ENCODE measurements at places on chromosomes 7 and 10.

- no peak for DNase-seq
Observed at GRCh38 chr10:5343979-5344378, 20.8 kb upstream of the UCN3 start.

GRCh38 chr10:68231817-68232251 is at the start of gene ATOH7:
ATOH7 (minus strand) TSS chr10:68232113; CDS start chr10:68231677, 436 bp downstream.
- DNase-seq = no peak

DNA sequence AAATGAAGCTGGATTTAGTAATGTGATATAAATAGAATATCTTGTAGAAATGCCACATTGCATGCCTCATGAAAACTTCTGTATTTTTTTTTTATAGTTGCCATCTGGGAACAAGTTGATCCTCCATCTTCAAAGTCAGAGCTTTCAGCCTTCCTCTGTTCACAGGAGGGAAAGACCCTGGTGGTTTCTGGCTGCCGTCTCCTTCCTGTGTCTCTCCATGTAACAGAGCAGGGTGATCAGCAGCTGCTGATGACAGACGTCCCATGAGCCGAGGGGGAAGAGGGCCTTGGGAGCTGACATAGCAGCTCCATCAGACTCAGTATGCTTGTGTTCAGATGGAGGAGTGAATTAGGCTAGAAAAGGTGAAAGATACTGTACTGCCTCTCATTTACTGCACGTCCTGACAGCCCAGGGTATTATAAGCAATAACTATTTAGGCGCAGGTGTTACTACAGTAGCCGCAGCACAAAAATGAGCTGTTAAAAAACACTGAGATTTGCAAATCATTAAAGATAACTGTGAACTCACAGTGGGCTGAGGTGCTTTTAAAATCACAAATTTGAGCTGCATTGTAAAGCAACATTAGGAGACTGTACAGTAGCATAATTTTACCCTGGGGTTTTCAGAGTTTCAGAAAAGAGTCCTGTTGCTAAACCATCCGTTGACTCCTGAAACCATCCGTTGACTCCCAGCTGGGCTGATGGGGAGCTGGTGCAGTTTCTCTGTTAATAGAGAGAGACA is 103.3 kb downstream of the CFAP58 start:
- DNase-seq = no peak

DNA sequence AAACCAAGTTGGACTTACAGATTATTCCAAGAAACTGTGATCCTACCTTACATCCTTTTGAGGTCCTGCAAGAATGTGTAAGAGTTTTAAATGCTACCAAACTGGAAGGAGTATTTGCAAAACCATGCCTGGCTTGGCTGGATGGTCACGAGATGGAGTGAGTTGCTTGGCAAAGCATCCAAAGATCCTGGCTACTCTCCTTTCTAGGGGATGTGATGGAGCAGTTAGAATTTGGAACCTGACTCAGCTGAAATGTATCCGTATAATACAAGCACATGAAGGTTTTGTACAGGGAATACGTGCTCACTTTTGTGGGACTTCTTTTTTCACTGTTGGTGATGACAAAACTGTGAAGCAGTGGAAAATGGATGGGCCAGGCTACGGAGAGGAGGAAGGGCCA is 13.3 kb upstream of the SYPL1 start:
- no peak for DNase-seq

- no peak for DNase-seq
Observed at GRCh38 chr7:74282748-74283459, 6.3 kb upstream of the CLIP2 start.

DNA sequence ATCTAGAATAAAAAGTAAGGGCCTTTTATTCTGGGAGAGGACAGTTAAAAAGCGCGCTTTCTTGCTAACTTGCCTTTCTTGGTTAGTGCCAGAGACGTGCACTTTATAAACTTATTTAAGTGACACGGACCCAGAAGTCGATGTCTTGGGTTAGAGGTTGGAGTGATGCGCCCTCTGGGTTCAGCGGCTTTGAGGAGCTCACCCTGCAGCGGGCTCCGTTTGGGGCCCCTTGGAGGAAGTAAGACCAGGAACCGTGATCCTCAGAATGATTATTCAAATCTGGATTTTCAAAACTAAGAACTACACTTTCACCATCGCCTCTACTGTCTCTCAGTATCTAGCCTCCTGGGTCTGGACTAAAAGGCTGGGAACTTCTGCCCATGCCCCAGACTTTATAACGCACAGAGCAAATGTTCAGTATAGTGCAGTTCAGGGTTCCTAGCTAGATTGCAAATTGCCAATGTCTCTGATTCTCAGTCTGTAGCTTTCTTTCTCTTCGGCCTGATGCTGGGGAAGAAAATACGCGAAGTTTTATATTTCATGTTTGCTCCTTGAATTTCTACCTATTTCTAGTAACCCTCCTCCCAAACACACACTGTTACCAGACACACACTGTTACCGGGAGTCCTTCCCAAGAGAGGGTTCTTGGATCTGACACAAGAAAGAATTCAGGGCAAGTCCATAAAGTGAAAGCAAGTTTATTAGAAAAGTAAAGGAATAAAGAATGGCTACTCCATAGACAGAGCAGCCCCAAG is 18.6 kb upstream of the SMO start:
- no peak for DNase-seq

- no peak for DNase-seq
Observed at GRCh38 chr10:70169011-70169410, 1.3 kb downstream of the SAR1A start.

DNA sequence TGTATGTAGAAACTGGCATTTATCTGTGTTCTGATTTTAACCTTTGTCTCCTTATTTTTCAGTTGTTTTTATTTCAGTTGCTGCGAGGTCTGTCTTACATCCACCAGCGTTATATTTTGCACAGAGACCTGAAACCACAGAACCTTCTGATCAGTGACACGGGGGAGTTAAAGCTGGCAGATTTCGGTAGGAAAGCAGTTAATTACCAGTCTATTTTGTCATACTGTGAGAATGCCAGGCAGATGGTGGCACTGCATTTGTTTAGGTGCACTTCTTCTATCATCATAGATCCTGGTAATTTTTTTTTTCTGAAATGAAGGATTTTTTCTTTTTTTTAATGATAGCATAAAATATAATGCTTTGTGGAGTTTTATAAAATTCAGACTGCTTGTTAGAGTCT is 321.4 kb downstream of the CDK14 start:
- no peak for DNase-seq

GRCh38 chr10:93070378-93071176 is 3.1 kb upstream of the CYP26A1 start:
- no peak for DNase-seq

- no peak for DNase-seq
Observed at GRCh38 chr7:85070967-85071628, 115.8 kb downstream of the SEMA3D start.

GRCh38 chr10:29443745-29444523 is 155.1 kb downstream of the LYZL1 start:
- DNase-seq = no peak

- peak; percentile 82 for DNase-seq
Observed at GRCh38 chr7:120742372-120742771, 115.6 kb downstream of the TSPAN12 start.

DNA sequence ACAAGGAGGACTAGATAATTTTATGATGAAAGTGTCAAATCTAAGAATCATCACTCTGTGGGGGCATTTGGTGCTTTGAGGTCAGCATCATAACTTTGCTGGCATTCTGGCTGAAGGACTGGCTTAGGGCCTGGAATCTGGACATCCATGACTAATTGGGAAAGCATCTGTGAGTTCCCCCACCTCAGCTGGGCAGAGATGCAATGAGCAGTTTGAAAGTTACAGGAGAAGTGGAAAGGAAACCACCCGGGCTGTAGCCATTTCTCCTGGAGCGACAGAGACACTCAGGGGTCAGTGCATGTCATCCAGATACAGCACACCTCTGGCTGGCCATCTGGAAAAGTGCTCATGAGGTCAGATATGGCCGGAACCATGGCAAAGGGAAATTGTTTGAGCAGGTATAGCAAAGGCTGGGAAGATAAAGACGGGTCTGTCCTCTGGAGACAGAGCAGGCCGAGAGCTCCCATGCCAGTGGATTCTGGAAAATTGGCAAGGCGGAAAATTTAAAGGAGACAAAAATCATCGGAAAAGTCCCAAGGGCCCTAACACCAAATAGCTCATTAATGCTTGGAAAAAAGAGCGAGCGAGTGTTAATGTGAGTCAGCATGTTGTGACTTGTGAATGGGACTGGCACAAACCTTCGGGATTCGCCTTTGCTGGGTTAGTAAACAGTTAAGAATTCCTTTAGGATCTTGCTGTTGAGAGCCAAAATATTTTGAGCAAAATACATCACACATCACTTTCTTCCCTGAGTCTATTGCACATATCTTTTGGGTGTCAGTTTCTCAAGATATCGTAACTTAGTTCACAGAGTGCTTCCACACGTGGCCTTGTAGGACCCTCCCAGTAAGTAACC is 188.4 kb upstream of the AGK start:
- no peak for DNase-seq

GRCh38 chr10:47046321-47047126 is 135.3 kb downstream of the PTPN20 start:
- DNase-seq = no peak

DNA sequence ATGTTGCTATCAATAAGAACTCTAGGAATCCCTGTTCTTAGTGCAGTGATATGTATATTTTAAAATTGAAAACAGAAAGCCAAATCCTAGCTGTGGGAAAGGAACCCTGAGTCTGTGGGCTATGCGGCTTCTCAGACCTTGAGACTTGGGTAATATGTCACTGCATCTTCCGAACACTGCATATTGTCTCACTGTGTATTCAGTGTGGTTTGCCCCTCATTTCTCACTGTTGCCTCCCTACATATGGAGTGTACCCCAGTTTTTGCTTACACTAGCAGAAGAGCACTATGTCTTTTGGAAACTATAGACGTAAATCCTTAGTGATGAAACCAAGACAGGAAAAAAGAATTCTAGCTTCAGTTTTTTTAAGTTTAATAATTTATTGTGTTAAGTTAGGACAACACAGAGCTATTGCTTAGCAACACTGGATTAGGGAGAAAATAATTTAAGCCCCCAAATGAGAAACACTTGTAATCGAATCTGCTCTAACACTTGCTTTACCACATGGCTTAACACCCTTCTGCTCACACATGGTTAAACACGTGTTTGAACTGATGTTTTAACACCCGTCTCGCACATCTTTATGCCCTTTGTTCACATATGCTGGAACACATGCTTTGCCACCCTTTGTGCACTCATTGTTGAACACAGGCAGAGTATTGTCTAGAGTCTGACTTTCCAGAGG is 251.3 kb downstream of the VTI1A start:
- DNase-seq = no peak

DNA sequence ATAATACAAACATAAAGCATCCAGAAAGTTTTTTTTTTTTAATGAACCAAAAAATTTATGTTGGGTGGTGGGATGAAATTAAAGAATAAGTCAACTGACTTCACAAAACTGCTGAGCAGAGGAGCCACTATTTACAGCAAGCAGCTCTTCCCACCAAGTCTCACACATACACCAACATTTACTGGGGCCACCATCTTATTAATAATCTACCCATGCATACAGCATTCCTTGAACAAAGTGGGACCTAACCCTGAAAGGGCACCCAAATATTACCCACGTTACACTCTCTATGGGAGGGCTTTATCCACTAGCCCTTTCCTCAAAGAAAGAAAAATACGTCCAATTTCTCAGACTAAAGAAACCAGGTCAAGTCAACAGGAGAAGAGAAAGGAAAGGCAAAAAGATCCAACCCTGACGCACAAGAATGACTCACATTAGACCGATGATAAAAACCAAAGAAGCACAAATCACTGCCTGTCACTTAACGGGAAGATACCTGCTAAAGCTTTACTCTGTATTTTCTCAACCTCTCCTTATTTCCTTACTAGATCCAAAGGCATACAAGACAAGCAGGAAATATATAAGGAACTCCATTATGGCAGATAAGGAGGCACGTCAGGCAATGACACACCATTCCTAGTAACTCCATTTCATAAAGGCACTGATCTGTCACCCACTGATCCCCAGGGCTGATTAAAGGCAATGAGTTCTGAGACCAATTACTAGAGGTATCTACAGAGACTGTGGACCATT is 141.8 kb upstream of the ASAH2 start:
- DNase-seq = no peak

DNA sequence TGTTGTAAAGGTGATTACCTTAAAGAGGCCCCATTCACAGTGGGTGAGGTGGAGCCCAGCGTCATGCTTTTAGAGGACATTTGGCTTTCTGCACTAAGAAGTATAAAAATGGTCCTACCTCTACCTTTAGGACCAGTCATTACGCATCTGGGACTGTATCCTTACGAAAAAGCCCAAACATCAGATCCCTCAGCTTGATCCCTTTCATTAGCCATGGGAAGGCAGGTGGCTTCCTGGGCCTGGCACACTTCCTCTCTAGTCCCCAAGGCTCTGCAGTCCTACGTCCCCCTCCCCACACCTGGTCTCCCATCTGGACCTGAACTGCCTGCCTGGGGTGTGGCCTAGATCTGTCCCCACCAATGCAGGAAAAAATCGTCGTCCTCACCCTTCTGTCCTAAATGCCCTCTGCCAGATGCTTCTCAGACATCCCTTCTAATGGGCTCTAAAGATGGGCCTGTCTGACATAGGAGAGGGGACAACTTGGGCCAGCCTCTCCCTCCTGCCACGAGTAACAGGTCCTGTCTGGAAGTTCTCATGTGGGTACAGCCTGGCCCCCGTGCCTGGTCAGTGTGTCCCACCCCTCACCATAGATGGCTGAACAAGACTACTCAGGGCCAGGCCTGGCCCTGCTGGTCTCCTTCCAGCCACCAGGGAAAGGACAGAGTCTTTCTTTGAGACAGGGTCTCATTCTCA is 11.8 kb upstream of the SLC18A3 start:
- no peak for DNase-seq

- no peak for DNase-seq
Observed at GRCh38 chr10:128514536-128514935, 388.3 kb upstream of the MKI67 start.

DNA sequence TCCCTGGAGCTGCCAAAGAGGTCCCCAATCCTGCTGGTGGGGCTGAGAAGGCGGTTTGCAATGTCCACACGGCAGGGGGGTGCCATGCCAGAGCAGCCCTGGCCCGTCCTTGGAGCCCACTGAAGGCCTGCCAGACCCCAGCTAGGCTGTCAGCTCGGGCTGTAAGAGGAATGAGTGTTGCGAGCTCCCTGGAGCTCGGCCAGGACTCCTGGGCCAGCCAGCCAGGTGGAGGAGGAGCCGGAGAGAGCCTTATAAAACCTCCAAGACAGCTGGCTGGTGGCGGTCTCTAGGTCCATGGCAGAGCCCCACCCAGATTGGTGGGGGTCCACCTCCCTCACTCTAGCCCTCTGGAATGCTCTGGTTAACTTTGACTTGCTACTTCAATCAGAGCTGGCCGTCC is 55.1 kb upstream of the CALN1 start:
- no peak for DNase-seq

GRCh38 chr7:54764861-54765260 is 5.8 kb upstream of the SEC61G start:
- no peak for DNase-seq

All from NCI-H748 treated with DMSO at 0.1 percent for 48 hours (cell line).